ENCODE measurements at places on chromosomes 3 and 15. TPM values are rescaled to one million over a fixed set of nuclear protein-coding genes. Genes with fewer than 3 reads are reported as not detected.

DNA sequence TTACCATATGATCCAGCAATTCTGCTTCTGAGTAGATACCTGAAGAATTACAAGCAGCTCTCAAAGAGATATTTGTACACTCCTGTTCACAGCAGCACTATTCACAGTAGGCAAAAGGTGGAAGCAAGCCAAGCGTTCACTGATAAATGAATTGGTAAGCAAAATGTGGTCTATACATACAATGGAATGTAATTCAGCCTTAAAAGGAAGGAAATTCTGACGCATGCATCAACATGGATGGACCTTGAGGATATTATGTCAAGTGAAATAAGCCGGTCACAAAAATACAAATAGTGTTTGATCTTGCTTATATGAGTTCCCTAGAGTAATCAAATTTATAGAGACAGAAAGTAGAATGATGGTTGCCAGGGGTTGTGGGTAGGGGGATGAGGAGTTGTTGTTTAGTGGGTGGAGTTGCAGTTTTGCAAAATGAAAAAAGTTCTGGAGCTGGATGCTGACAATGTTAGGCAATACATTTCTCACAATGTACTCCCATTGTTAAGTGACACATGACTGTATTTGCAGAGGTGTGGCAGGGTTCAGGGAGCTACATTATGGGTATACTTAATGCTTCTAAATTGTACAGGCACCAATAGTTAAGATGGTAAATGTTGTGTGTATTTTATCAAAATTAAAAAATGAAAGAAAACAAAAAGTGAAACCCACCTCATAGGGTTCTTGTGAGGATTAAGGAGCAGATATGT, 26.7 kb downstream of the SLC6A1 start:
- DNase-seq, result no peak

Gene KNG1
- not detected for total RNA-seq

DNA sequence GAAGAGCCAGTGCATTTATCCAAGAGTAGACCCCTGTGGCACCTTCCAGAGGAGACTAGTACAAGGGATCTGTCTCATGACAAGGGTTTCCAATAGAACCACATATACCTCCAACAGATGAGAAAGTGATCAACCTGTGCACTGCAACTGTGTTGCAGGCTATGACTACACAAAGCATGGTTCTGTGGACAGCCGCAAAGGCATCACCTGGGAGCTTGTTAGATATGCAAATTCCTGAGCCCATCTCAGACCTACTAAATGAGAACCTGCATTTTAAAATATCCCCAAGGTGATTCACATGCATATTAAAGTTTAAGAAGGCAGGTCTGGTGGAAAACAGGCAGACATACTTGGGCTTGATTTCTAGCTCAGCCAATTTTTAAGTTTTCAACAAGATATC, 368.7 kb downstream of the FOXP1 start:
- DNase-seq, result no peak

- peak; percentile 89 for DNase-seq
Measured at GRCh38 chr15:58467722-58468423, 36.1 kb downstream of the LIPC start.

DNA sequence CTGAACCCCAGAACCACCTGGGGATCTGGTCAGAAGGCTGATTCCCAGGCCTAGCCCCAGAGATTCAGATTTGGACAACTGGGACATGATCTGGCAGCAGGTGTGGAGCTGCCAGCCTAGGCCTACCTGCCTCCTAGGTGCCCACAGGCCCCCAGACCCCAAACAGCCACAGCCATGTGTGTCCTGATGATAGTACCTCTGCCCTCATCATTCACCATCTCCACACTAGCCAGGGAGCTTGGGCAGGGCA, 34.7 kb downstream of the HMCES start:
- DNase-seq, result no peak

GRCh38 chr3:160044121-160044520, 55.5 kb downstream of the IL12A start:
- no peak for DNase-seq

DNA sequence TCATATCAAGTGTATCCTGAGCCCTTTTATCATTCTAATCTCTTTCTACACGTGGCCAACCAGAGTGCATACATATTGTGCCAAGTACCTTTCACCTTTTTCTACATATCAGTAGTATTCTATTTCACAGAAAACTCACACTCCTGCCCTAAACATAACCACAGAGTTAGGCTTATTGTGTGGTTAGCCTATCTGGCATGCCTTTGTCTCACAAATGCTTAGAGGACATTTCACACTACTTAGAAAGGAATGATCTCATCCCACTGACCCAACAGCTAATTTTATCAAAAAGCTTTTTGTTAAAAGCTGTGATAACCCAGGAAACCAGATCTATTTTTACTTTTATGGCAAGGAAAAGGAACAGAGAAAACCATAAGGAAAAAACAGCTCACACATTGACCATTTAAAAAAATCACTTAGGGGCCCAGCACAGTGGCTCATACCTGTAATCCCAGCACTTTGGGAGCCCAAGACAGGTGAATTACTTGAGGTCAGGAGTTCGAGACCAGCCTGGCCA, 17.8 kb upstream of the MAP4 start:
- peak; percentile 45 for DNase-seq

DNA sequence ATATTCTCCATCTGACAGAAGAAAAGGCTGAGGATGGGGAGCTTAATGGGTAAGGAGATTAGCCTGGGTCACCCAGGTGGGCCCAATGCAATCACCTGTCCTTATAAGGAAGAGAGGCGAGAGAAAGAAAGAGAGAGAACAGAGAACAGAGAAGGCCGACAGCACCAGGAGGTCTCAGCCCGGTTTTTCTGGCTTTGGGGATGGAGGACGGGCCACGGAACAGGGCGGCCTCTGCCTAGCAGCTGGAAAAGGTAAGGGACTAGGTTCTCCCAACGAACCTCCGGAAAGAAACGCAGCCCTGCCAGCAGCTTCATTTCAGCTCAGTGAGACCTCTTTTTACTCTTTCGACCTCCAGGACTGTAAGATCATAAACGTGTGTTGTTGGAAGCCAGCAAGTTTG, 196.0 kb upstream of the LYSMD4 start:
- DNase-seq, result no peak

Gene STAC
- total RNA-seq, result 21.7 TPM

GRCh38 chr3:153829606-153830170, 291.5 kb upstream of the ARHGEF26 start:
- no peak for DNase-seq

Gene TRAK1
- total RNA-seq, result 23.8 TPM

DNA sequence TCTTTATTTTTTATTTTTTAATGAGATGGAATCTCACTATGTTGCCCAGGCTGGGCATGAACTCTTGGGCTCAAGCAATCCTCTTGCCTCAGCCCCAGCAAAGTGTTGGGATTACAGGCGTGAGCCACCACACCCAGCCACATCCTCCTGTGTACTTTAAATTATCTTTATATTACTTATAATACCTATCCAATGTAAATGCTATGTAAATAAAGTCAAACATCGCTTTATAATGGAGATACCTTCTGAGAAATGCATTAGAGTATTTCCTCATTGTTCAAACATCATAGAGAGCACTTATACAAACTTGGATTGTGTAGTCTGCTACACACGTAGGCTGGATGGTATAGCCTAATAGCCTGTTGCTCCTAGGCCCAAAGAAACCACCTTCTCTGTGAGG, 41.4 kb upstream of the MAGI1 start:
- DNase-seq, result no peak

DNA sequence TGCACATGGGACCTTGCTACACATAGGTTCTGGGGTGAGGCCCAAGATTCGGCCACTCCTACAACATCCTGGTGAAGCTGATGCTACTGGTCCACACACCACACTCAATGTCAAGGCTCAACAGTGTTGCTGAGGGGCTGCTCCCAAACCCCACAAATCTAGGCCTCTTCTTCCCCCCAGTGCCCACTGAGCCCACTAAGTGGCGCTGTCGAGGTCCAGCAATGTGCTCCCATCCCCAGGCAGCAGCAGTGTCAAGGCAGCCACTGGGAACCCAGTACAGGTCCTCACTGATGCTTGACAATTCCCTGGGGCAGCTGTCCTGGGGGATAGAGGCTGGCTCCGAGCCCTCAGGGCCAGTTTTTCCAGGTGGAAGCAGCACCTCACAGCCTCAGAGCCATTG, 21.5 kb downstream of the SCN5A start:
- no peak for DNase-seq

- DNase-seq, result no peak
Measured at GRCh38 chr15:91528801-91529200, 324.7 kb upstream of the SLCO3A1 start.

DNA sequence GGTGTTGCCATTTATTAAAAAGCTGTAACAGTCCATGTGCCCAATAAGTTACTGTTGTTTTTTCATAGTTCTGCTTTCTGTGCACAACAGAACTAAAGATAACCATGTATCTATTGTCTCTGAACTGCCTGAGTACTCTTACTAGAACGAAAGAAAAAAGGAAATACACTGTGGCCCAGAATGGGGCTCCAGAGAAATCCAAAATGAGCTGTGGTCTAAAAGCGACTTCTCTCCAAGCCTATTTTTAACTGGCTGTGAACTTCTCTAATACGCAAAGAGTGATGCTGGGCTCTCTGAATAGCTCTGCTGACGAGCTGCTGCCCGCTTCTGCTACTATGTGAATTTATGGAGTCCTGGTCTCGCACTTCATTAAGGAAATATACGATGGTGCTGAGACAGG, 56.2 kb upstream of the LPP start:
- no peak for DNase-seq

DNA sequence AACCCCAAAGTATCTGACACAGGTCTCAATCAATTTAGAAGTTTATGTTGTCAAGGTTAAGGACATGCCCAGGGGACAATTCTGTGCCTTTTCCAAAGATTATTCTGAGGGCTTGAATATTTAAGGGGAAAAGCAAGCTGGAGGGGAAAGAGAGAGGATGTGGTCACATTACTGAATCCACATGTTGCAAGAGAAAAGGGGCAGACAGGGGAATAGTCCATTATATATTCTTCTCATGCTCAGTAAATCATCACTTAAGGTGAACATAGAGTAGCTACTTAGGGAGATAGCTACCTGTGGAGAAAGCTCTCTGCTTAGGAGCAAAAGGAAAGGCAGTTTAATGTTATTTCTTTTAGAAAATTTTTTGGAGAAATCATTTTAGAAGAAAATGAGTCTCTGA, 751.6 kb downstream of the SI start:
- DNase-seq, result no peak

GRCh38 chr3:1953536-1953935, 145.1 kb upstream of the CNTN4 start:
- DNase-seq, result no peak

Gene HESX1
- 0.14 TPM for total RNA-seq

- no peak for DNase-seq
Measured at GRCh38 chr3:178850450-178851190, 221.0 kb downstream of the ZMAT3 start.

Gene OCA2
- not detected for total RNA-seq

DNA sequence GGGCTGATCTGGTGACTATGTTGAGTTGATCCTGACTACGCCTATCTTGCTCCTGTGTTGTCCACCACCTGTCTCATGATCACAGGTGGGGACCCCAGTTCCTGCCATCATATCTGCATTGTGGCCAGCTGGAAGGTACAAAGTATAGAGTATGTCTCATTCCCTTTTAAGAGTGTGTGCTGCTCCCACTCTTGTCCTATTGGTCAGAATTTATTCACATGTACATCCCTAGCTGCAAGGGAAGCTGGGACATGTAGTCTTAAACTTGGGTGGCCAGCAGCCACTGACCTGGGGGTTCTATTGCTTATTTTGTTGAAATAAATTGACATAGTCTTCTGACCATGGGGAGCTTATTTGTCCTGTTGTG, 373.1 kb downstream of the PTPRG start:
- no peak for DNase-seq

Gene TM4SF18
- 1.4 TPM for total RNA-seq

DNA sequence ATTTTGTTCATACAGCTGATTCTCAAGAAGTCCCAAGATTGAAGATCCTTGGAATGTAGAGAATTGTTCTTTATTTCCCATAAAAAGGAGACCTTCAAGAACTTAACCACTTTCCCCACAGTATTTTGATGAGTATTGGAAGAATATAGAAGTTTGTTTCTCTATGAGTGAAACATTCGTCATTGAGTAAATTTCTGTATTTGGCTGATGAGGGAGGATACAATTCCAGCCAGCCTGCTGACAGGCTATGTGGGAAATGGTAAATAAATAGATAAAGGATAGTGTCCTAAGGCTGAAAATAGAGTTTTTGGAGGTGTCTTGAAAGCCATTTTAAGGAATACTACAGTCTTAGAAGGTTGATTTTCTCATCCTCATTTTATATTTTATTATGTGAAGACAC, 1076.1 kb downstream of the ROBO2 start:
- no peak for DNase-seq

DNA sequence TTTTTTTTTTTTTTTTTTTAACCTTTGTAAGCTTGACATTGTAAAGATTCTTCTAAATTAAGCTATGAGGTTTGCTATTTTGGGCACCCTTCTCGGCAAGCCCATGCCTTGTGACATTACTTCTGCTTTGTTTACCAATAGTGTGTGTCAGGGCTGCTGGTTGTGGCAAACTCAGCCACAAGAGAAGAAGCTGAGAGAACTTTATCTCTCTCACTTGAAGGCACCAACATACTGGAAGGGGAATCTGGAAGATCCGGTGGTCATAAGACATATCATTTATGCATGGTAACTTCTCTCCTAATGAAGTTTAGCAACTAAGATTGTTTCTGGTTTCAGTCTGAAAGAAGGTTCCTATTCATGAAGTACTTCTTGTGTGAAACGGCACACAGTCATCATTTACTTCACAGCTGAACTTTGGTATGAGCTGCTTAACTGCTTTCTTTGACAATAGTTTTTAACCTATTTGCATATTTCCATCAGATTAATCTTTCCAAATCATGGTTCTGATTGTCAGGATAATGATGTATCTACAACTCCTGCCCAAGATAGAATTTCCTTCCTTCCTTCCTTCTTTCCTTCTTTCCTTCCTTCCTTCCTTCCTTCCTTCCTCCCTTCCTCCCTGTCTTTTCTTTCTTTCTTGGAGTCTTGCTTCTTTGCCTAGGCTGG, 189.3 kb downstream of the NFKBIZ start:
- DNase-seq, result no peak

DNA sequence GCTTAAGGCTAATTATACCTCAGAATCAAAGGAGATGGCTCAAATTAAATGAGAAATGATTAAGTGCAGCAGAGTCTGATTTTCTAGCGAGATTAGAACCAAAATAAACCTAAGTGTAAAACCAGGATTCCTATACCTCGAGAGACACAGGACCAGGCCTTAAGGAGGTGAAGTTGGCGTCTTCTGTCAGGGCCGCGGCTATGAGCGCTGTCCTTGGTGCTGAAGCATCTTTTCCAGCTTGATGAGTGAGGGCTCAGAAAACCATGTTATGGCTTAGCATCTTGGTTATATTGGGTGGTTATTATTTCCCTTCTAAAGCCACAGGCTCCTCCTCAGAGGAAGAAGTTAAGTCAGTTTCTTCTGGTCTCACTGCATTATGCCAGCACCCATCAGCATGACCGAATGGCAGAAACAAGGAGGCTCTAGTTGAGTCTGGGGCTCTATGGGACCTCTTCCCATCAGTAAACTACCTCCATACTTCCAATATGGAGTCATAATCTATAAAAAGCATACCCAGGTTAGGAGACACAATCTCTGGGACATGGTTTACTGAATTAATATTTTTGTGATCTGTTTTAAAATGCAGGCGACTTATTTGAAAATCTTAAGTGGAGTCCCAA, 120.1 kb upstream of the NMNAT3 start:
- DNase-seq, result no peak

Gene NME9
- 0.43 TPM for total RNA-seq

Gene ECT2
- 129 TPM for total RNA-seq

- no peak for DNase-seq
Measured at GRCh38 chr15:99371180-99372103, 120.2 kb downstream of the LRRC28 start.
